ENCODE measurements at places on chromosomes 1 and 21.
A peak's percentile ranks its signal among the peaks of the same experiment; 100 is the strongest.

GRCh38 chr1:14034506-14034905 is 334.5 kb downstream of the PRDM2 start:
- no peak for DNase-seq

GRCh38 chr1:150888727-150889126 is 1.8 kb downstream of the CTXND2 start:
- DNase-seq = no peak

DNA sequence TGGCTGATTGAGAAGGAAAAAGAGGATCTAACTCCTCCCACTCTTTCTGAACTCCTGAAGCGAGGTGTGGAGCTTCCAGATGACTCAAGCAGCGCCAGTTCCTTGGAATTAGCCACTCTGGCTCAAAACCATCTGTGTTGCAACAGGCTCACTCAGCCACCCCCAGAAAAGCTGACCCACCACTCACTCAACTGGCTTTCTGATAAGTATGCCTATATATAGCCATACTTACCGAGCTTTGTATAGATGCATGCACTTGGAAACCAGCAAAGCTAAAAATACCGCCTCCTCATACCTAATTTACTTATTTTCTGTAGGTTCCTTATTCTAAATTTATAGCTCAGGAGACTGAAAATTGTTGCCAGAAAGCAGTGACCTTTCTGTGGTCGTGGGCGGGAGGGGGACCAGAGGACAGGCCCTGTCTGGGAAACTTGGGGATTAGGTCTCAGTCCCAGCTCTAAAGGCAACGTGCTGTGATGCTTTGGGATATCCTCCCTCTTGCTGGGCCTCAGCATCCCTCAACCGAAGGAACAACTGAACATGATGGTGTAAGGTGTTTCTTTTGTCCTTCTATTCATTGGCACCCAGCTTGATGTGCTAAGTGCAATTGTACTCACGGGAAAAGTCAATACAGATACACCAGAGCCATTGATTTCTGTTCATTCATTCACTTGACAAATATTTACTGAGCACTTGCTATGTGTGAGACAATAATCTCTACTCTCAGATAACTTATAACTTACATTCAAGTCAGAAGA is 65.7 kb downstream of the NENF start:
- DNase-seq = no peak

GRCh38 chr1:53455364-53455991 is 3.7 kb upstream of the DMRTB1 start:
- no peak for DNase-seq

GRCh38 chr1:224623310-224623714 is 7.2 kb downstream of the CNIH3 start:
- DNase-seq = no peak

DNA sequence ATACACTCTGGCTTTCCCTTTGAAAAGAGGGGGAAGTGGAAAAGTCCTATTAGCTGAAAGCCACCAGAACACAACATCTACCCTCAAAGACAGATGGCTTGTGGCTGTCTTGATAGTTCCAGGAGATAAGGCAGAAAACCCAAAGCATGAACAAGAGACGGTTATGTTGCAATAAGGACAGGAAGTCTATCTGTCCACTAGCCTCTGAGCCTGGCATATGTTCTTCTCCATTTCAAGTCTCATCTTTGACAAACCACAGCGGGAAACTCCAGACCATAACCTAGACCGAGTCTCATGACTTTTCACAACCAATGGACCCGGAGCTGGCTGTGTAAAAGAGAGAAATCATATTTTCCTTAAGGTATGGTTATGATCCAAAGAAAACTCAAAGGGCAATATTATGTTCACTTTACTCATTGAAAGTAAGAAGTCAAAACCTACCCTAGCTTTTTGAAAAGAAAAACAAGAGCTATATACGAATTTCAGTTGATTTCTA is 33.8 kb downstream of the DUSP10 start:
- peak; percentile 36 for DNase-seq

DNA sequence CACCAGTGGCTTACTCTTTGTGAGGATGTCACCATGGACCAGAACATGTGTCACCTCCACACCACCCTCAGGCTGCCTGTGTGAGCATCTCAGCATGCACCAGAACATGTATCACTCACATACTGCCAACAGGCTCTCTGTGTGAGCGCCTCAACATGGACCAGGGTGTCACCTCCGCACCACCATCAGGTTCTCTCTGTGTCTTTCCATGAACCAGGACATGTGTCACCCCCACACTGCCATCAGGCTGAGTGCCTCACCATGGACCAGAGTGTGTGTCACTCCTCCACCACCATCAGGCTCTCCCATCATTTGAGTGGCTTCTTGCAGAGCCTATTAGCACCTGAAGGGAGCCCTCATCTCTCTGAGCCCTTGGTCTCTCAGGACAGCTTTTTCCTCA is 125.2 kb downstream of the ZNF648 start:
- peak; percentile 4 for DNase-seq

DNA sequence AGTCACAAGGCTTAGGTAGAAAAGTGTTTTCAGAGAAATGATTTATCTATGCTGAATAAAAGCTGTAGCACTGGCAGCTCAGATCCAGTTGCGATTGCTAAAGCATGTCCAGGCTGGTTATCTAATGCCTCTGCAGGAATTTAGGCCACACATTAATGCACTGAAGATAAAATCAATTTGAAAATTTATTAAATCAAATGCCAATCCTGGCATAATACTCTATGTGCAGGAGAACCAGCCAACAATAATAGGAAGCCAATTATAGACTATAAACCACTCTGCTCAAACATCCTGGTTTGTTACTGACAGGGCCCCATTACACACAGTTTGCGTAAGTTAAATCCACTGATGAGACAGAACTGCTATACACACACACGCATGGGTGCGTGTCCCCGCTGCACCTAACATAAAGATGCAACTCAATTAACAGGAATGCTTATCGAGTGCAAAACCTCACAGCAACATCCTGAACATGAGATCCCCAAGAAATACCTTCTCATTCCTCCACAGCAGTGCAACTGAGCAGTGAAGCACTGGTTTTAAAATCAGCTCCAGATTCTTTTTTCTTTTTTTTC is 40.6 kb downstream of the PTP4A2 start:
- DNase-seq = no peak
